ENCODE measurements at places on chromosomes 1 and 21. TPM values are rescaled to one million over a fixed set of nuclear protein-coding genes. Genes with fewer than 3 reads are reported as not detected.

GRCh38 chr1:161966067-161966466 lies 57.6 kb downstream of the OLFML2B start:
- H3K27ac ChIP-seq, result no peak overlapping the region
- no peak overlapping the region for H3K4me3 ChIP-seq
- no peaks in the 10 kb centered on the region for H3K27me3 ChIP-seq

GRCh38 chr1:77739235-77739634 lies 20.4 kb downstream of the USP33 start:
- H3K27ac ChIP-seq, result no peak overlapping the region
- no peak overlapping the region for H3K4me3 ChIP-seq

Gene NCAM2
- 4.6 TPM for total RNA-seq

Gene OR2T2
- not detected for total RNA-seq

GRCh38 chr21:29195981-29196669 lies 65.7 kb downstream of the MAP3K7CL start:
- peak; percentile 92 for DNase-seq
- H3K27me3 ChIP-seq, result no peaks in the 10 kb centered on the region
- peaks cover 31% of the 10 kb centered on the region for H3K4me1 ChIP-seq

Gene TMEM79
- 3.2 TPM for total RNA-seq

GRCh38 chr1:178934546-178934945 lies 63.7 kb upstream of the ANGPTL1 start:
- no peak for DNase-seq
- peaks cover 14% of the 10 kb centered on the region for H3K4me1 ChIP-seq
- H3K27ac ChIP-seq, result no peak overlapping the region
- H3K27me3 ChIP-seq, result no peaks in the 10 kb centered on the region

Data from astrocyte (in vitro differentiated cells and primary cell).